ENCODE measurements at places on chromosomes 2 and 18.
A peak's percentile ranks its signal among the peaks of the same experiment; 100 is the strongest.

- DNase-seq = no peak
Observed at GRCh38 chr18:62091487-62092120, 95.3 kb downstream of the PIGN start.

DNA sequence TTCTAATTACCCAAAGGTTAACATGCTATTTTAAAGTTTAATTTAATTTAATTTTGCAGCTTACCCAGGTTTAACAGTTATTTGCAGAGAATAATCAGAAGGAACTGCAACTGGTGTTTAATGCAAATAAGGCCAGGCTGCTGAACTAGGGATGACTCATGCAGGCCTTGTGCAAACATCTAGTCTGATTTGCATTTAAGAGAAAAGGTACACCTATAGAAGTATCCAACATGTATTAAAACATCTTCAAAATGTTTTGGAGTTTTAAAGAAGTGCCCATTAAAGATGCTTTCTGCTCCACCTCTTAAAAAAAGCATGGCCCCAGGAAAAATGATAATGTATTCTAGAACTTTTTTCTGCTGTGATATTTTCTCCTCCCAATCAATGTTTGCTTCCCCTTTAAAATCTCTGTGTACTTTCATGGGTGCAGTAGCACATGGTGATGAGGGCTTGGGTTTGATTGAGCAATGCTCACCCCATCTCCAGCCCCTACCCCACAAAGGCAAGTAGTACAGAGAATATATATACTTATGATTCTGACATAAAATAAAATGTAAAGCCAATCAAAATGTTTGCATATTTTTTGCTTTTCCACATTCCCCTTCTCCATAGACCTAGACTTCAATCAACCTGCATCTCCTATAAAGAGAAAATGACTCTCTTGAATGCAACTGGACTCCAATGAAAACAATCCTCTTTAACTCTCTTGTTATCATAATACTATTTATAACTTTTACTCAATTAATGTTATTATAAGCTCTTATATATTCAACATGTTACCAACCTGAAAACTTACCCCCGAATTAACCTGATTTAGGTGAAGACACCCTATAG is 54.1 kb downstream of the ATP8B1 start:
- peak; percentile 46 for DNase-seq

DNA sequence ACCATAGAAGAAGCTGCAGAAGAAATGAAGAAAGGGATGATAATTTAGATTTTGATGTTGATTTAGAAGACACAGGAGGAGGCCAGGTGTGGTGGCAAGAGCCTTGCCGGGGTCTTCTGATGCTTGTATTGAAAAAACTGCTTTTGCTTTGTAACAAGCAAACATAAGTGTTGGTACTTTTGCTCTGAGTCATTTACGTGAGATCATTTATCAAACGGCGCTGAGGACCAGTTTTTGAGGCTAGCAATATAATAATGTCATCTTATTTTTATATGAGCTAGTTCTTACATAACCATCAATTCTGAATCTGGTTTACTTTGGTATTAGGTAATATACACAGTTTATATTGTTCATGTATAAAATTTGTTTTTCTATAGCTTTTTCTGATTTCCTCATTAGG is 30.6 kb downstream of the SPTBN1 start:
- no peak for DNase-seq

DNA sequence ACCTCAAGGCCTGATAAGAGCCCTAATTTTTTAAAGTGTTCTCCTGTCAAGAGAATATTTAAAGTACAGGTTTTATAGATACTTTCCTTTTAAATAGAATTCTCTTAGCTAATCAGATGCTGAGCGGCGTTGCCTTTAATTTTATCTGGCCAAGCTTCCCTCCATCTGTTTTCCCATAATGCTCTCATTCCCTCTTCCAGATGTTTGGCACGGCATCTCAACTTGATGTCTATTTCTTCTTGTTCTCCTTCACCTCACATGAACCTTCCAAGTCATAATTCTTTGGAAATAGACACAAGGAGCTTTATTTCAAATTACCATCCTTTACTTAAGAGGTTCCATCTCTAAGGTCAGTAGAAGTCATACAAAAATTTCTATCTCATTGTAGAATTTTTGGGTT is 76.1 kb upstream of the CPO start:
- no peak for DNase-seq

DNA sequence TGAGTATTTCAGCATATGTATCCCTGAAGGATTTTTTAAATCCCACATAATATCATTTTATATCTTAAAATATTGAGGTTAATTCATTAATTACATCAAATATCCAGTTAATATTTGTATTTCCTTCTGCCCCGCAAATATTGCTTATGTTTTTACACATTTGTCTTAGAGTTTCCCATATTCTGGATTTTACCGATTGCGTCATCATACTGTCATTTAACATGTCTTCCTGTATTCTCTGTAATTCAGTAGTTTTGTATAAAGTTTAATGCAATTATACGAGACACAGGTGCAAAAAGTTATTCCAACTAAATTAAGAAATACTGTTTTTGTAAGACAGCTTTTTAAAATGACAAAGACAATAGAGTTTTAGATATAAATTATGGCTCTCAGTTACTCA is 33.5 kb upstream of the UBXN4 start:
- no peak for DNase-seq

DNA sequence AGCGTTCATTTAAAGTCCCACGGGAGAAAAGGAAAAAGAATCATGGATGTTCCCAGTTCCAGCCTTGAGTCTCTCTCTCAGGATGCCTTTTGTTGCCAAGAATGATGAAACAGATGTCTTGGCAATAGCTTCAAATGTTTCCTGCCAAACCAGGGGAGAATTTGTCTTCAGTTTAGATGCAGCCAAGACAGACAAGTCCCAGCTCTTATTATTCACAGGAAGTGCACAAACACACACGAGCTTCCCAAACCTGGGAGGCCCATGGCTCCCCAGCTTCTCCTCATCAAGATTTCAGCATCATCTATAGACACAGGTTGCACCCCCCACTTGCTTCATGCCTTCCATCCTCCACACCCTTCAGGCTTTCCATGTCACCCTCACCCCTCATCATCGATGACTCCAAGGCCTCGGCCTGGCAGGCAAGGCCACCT is 45.9 kb downstream of the HS1BP3 start:
- DNase-seq = no peak

- DNase-seq = no peak
Observed at GRCh38 chr18:76951456-76952247, 129.3 kb downstream of the ZNF236 start.

DNA sequence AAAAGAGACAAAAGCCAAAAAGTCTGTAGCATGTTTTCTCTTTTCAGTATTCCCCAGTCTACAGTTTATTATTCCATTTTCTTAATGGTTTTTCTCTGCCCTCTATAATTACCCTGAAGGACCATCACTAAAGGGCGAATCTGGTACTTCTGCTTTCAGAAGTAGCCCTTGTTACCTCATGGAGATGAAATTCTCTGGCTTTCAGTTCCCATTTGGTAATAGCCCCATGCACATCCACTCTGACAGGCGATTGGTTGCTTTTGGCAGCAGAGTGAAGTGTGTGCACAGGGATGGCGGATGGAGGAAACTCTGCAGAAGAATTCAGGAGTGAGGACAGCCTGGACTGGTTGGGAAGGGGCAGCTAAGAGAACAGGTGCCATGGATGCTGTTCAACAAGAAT is 66.3 kb upstream of the NABP1 start:
- DNase-seq = peak; percentile 62

GRCh38 chr2:236252602-236253001 is 11.6 kb downstream of the ASB18 start:
- DNase-seq = no peak

- DNase-seq = peak; percentile 52
Observed at GRCh38 chr2:158359846-158360245, 96.7 kb downstream of the CCDC148 start.

GRCh38 chr2:238061315-238062202 is 758 bp downstream of the SCLY start:
- DNase-seq = peak; percentile 55

GRCh38 chr2:693606-694005 is 16.4 kb upstream of the TMEM18 start:
- DNase-seq = no peak
